ENCODE measurements at places on chromosomes 13 and 19.

DNA sequence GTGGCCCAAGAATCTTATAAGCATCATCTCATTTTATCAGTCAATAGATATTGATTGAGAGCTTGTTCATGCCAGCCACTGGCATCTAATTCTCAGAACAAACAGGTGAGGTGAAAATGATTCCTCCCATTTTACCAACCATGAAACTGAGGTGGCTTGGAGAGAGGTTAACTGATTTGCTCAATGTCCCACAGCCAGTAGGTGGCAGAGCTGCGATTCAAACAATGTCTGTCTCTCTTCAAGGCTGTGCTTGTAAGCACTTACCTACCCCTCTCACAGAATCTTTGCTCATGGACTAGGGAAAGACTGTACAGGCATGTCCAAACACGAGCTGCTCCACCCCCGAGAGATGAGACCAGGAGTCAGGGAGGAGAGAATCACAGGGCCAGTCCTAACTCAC is 21.5 kb upstream of the GSX1 start:
- peak; percentile 6 for DNase-seq

DNA sequence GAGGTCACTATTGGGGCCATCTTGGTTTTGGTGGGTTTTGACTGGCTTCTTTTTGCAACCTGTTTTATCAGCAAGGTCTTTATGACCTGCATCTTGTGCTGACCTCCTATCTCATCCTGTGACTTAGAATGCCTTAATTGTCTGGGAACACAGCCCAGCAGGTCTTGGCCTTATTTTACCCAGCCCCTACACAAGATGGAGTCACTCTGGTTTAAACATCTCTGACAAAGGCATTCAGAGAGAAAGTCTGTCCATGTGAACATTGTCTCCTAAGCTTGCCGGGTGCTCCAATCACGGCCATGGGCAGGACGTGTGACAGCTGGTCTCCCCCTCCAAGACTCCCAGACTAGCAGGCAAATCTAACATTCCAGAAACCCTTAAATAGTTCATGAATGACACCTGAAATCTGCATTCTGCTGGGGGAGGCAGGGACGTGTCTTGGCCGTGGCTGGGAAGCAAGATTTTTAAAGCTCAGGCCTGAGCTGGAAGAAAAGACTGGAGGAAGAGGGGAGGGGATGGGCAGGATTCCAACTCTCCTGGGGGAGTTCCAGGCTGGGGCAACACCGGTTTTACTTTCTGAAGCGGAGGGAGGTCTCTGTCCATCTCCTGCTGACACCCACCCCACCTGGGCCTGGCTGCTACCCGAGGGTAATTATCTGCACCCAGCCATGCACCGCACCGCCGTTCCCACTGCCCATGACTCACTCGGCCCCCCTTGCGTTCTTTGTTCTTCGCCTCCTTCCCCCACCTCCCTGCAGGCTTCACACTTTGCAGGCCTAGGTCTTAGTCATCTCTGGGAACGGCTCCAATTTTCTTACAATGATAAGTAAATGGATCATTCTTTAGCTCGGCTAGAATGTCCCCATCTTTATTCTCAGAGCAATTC is 11.6 kb upstream of the OR1M1 start:
- peak; percentile 91 for DNase-seq

DNA sequence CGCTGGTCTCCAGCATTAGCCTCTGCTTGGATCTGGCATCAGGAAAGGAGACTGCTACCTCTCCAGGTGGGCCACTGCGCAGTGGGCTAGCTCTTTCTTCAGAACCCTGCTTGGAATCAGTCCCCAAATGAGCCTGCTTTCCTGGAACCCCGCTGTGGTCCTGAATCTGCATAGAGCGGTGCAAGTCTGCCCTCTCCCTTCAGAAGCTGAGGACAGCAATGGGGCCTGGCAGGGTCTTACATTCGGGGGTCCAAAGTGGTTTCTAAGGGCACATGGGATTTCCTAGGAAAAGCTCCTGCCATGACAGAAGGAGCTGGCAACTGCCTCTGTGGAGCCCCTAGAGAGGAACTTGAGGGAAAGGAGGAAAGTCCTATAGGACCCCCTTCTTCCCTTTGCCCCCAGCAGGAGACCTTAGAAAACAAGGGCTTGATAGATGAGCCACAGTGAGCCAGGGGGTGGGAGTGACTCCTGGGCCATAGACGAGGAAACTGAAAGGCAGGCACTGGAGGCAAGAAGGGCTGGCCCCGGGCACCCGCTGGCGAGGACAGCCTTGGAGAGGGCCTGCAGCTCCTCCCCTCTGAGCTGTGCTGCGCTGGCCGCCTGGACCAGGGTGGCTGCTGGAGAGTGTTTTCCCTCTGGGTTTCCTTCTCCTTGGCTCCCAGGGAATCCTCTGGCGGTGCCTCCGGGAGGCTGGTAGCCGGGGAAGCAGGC is 1.4 kb upstream of the VSTM2B start:
- DNase-seq: no peak

- no peak for DNase-seq
These were observed 151.1 kb downstream of the KLF12 start for GRCh38 chr13:73983109-73983508.

DNA sequence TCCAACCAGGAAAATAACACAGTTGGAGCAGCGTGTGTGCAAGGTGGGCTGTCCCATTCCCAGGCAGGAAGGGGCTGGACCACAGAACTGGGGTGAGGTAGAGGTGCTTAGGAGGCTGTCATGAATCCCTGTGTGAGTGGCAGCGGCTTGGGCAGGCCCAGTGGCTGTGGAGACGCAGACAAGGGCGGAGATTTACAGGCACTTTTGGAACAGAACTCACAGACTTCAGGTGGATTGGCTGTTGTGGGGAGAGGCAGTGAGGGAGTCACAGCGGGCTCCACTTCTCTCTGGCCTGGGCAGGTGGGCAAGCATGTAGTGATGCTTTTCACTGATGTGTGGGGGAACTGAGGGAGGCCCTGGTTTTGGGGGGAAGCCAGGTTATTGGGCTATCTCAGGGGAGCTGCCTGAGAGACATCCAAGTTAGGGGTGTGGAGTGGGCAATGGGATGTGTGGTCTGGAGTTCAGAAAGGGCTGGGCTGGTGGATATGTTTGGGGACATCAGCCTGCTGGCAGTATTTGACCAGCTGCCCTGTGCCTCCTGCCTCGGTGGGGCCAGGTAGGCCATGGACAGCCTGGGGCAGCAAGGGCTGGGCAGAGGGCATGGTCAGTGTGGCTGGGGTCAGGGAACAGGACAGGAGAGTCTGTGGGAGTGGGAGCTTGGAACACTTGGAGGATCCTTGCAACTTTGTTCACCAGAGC is 27.0 kb upstream of the ZNF492 start:
- no peak for DNase-seq

DNA sequence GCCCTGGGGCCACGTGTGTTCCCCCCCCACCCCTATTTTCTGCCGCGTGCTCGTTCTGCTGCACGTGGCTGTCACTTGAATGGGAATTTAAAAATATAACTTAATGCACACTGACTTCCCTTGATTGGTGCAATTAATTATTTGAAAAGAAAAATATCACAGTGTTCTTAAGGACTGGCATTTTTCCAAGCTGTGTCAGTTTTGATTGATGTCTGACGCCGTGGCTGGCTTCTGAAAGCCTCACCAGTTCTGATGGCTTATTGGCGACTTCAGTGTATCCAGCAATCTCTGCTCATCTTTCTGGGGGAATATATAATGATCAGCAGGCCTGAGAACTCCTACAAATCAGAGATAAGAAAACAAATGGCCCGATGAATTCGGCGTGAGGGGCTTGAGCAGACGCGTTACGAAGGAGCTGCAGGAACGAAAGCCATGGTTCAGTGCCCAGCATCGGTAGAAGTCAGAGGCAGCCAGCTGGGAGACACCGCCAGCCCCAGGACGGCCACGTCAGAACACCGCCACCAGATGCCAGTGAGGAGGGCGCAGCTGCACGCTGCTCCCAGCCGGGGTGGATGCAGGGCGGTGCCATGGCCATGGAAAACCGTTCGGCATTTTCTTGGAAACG is 111.2 kb downstream of the KDM4B start:
- peak; percentile 40 for DNase-seq

DNA sequence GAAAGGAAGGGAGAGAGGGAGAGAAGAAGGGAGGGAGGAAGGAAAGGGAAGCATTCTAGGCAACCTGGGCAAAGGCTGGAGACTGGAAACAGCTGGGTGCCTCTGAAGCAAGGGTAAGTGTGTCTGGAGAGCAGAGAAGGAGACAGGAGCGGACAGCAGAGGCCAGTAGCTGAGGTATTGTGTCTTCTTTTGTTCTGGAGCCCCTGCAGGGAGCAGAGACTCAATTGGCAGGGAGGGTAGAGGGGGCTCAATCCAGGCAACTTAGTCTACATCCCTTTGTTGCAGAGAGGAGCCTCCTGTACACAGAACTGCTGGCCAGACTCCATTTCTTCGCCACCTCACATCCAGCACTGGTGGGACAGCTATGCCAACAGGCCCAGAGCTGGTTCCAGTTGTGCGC is 53.2 kb downstream of the NWD1 start:
- DNase-seq: no peak

DNA sequence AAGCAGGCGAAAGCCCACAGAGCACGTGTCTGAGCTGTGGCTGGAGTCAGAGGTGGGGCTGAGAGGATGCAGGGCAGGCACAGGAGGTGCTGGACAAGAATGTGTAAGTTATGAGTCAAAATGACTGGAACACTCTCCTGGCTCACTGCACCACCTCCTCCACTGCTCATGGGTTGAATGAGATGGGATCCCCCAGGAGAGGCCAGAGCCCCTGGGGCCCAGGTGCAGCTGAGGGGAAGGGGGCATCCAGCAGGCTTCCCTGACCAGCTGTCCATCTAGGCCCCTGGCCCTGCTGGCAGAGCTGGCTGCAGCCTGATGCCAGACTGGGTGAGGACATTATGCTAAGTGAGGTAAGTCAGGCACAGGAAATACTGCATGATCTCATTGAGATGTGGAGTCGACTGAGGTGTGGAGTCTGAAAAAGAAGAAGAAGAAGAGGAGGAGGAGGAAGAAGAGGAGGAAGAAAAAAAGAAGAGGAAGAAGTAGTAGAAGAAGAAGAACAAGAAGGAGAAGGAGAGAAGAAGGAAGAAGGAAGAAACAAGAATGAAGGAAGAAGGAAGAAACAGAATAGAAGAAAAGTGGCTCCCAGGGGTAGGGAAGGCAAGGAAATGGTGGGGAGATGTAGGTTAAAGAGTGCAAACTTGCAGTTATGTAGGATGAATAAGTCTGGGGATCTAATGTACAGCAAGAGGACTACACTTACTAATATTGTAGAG is 747.4 kb downstream of the UQCRFS1 start:
- DNase-seq: no peak

DNA sequence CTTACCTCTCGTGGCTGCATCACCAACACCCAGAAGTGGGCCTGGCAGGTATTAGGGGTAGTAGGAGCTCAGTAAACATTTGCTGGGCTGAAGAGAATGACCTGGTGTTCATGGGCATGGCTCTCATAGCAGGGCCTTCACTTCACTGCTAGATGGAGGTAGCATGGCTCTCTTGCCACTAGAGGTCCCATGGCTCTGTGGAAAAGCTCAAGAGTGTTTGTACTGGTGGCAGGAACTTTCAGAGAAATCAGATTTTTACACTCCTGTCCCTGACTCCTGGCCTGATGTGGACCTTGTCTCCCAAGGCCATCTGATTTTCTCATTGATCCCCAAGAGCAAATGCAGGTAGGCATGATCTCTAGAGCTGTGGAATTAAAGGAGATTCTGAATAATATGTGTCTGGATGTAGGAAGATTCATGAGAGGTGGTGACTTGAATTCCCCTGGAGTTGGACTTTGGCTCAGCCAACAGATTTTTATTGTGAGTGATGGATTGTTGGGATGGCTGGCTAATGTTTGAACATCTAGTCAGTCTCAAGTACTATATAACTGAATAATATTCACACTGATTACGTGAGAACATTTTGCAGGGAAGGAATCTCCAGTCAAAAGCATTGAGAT is 5.7 kb downstream of the ZNF574 start:
- DNase-seq: no peak

DNA sequence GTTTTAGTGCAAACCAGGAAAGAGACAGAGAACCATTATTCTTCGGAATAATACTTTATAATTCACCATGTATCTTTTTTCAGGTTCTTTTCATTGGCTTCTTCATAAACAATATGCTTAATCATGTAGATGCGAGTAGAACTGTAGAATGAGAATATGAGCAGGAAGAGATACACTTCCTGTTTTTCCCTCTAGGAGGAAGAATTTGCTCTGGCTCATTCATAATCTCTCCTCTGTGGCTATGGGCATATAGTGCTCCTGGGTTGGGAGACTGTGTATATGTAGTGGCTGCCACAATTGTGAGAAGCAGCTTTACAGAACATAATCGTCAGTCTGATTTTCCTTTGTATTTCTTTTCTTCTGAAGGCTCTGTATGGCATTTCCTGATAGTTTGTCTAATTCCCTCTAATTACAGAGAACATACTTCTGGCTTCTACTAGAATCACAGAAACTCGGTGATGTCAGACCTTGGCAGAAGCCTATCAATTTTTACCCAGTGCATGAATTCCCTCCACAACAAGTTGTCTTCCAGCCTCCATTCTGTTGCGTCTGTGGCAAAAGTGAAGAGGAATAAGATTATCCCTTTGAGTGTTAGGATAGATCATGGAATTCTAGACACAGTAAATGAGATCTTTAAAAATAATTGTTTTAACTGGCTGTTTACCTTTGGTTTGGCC is 2.9 kb upstream of the DCLK1 start:
- no peak for DNase-seq

DNA sequence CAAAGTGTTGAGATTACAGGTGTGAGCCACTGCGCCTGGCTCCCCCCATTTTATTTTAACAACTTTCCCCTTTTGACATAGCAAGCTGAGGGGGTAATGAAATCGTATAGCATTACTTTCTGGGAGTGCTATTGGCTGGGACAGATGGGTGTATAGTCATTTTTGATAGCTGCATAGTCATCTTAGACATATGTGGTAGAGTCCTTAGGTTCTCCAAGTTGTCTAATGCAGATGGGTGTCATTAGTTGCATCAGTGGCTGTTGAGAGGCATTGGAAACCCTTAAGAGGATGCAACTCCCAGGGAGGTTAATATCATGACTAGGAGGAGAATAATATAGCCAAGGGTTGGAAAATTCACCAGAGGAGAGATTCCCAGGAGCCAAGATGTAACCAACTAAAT is 28.6 kb upstream of the PNMA8B start:
- no peak for DNase-seq

DNA sequence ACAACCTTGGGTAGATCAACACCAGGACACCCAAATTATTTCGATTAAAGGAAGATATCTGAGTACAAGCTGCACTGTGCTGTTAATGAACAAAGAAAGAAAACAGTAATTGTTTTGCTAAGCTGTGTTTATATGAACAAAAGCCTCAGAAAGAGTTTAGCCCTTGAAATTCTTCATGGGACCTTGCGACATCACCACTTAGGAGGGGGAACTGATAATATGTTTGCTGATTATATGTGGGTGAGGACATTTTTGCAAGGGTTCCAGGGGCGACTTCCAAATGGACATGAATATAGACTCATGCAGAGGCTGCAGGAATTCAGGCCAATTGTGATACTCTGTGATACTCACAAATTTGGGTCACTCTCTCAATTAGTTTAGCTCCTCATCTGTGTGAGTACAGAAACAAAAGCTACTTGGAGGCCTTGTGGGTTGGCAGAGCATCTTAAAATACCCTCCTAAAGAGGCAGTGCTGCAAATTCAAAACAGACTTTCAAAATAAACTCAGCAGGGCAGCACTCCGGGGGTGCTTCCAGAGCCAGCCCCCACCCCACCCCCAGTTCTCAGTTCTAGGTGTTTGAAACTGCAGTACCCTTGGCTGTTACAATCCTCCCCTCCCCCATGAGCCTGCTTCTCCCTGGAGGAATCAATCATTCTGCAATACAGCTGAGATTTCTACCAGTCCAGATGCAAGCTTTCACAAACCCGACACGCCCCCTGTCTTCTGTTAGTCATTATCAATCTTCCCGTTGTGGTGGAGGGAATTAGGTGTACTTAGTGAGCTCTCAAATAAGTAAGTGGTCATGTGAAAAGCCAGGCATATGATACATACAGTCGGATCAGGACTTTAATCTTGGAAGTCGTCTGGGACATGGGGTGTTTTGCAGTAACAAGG is 97.0 kb upstream of the MBNL2 start:
- peak; percentile 9 for DNase-seq
